AG04450 (cell line): ENCODE measurements at places on chromosomes 7 and 10.
A peak's percentile ranks its signal among the peaks of the same experiment; 100 is the strongest.

DNA sequence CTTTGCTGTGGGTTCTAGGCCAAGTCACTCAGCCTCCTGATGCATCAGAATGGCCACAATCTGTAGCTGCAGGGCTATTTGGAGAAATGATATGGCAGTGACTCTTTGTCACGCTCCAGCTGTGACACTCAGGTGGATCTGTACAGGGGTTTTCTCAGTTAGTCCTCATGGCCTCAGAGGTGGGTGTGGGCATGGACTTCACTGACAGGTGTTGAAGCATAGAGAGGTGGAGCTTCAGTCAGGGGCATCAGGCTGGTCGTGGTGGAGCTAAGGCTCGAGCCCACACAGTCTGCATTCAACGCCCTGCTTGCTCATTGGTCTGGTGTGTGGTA lies 21.2 kb downstream of the PALD1 start:
- DNase-seq = no peak

DNA sequence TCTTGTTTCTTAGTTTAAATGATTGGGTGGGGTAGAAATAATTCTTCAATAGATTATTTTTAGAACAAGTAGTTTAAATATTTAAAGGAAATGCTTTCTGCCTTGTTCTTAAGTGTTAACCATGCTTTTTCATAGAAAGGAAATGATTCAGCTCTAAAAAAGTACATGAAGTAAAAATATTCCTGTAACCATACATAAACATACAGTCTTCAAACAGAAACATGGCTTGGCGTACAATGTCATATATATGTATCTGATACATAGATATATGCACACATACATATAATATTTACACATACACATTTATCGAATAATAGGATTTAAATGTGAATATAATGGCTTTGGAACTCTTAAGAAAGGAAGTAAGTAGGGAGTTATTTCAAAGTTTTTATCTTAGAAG lies 84.4 kb downstream of the RUNDC3B start:
- DNase-seq = no peak

- peak; percentile 27 for DNase-seq
Measured at GRCh38 chr10:108358912-108359311, 1194.4 kb upstream of the SORCS1 start.

- no peak for DNase-seq
Measured at GRCh38 chr10:99598781-99599509, 21.3 kb downstream of the SLC25A28 start.

GRCh38 chr7:25726781-25727311 lies 425.2 kb upstream of the NFE2L3 start:
- DNase-seq = no peak
